ENCODE measurements at places on chromosomes 4 and X. TPM values are rescaled to one million over a fixed set of nuclear protein-coding genes. Genes with fewer than 3 reads are reported as not detected.

DNA sequence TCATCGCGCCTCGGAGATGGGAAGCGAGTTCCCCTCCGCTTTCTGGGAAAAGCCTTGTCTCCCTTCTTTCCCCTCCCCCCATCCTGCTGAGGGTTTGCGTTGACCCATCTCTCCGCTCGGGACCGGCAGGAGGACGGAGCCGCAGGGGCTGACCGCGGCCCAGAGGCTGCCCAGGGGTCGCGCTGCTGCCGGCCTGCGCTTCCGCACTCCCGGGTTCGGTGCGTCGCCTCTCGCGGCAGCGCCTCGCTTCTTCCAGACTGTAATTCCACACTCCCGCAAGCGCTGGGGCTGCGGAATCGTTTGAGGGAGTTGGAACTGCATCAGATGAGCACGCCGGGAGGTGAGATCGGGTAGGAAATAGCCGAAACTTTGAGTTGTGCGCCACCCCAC is 88.3 kb downstream of the BCOR start:
- no peak for DNase-seq

DNA sequence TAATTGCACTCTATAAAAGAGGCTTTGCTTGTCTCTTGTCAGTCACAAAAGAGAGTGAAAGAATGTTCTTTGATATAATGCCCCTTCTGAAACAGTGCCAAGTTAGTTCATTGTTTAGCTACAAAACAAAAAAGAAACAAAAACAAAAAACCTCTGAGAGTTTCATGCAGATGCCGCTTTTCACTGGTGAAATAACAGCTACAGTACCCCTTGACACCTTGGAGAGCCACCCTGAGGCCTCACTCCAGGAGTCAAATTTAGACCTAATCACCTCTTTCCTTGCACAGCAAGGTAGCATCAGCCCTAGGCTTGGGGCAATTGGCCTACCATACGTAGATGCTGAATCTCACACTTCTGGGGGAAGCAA is 185.2 kb downstream of the UNC5C start:
- no peak for DNase-seq

Gene ADAM29
- not detected for polyA plus RNA-seq

Gene PDCL2
- polyA plus RNA-seq, result not detected

DNA sequence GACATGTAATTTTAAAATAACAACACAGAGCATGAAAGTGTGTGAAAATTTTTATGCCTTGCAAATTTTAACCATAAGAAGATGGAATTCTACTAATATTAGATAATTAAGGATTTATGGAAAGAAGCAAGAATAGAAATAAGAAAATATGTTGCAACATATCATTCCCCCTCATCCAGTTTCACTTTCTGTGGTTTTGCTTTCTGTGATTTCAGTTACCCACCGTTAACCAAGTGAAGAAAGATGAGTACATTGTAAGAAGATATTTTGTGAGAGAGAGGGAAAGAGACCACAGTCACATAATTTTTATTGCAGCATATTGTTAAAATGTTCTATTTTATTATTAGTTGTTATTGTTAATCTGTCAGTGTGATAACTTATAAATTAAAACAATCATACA is 77.9 kb downstream of the ADAM29 start:
- DNase-seq, result no peak

DNA sequence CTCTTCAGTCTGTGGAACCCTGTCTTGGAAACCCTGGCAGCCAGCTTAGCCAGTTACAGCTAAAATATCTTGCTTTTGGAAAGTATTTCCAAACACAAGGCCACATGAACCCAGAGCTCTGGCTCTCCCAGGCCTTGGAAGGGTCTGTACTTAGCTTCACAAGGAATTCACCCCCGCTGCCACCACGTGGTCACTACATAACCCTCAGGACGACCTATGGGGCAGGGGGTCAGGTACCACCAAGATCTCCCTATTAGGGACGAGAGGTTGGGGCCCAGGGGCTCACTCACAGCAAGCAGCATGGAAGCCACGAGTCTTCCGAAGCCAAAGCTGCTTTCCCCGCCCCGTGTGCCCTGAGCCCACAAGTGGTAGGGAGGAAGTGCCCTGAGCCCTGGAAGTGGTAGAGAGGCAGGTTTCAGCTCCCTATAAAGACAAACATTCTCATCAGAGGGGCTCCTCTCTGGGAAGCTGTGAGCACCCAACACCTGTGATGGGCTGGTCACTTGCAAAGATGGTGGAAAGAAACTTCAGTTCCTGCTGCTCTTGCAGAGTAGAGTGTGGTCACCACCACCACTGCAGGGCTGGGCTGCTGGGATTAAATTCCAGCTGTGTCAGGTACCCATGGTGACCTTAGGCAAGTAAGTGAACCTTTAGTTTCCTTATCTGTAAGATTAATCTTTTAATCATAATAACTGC is 4.7 kb upstream of the JAKMIP1 start:
- no peak for DNase-seq

Gene SPATA18
- 1.9 TPM for polyA plus RNA-seq

Gene SSX4B
- polyA plus RNA-seq, result not detected

Gene FDCSP
- 1.5 TPM for polyA plus RNA-seq

GRCh38 chrX:153471663-153472280 is 1.4 kb upstream of the HAUS7 start:
- no peak for DNase-seq

DNA sequence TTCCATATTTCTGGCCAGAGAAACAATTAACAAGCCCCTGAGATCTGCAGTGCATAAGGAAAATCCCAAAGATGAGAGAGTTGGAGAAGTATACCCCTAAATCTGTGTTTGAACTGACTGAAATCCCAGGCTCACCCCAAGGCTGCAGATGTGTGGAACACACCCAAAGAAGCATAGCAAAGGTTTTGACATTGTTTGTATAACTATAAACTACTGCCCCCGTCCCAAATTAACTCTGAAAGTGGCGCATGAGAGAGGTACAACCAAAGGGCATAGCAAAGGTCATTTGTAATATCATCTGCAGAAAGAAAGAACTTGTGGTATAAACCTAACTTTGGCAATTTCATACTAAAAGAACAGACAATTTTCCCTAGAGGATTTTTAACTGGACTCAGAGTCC is 157.9 kb downstream of the DCAF12L1 start:
- DNase-seq, result no peak

Gene TEX28
- not detected for polyA plus RNA-seq

- DNase-seq, result no peak
Observed at GRCh38 chr4:2450394-2451035, 18.4 kb upstream of the RNF4 start.

DNA sequence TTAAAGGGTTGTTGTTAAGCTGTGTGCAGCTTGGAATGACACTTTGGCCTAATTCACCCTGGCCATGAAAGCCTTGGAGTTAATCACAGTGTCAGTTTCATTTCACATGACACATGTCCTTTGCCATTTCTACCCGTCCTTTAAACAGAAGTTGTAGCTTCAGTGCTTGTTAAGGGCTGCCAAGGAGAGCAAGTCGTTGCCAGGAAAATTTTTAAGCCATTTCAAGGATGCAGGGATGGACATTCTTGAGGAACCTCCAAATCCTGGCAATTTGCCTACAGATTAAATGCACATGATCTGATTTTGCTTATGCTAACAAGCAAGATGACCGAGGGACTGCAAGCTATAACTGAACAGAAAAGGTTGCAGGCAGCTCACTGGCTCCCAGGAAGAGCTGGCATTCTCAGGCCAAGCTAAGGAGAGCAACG is 40.5 kb downstream of the SETD7 start:
- no peak for DNase-seq
